NCI-H774 (cell line): ENCODE measurements at places on chromosomes 7 and 10.

DNA sequence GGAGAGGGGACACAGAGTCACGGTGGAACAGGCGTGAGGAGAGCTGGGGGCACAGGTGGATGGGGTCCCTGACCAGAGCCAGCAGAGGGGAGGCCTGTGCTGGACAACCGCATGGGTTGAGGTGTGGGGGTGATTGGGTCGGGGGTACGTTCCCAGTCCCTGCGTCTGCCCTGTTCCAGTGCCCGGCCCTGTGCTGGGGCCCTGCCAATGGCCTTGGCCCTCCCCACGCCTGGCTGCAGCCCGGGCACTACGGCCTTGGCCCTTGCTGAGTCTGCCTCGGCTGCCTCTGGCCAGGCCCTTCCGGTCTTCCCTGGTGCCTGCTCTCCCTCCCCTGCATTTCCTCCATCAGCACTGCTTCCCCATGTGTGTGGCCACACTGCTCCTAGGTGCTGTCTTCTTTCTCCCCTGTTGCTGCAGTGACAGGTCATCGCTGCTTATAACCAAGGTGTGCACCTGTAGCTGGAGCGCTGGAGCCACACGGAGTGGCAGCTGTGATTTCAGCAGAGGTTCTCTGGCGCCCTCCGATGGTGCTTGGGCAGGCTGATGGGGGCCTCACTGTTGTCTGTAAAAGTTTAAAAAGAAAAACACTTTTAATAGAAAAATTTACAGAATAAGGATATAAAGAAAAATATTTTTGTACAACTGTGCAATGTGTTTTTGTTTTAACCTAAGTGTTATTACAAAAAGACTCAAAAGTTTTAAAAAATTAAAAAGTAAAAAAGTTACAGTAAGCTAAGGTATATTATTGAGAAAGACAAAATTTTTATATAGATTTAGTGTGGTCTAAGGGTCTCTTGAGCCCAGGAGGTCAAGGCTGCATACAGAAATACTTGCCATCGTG, 45.2 kb upstream of the BHLHA15 start:
- DNase-seq, result peak; percentile 61

GRCh38 chr10:76352300-76352699, 920.9 kb downstream of the LRMDA start:
- DNase-seq, result no peak

- DNase-seq, result no peak
These were observed 482 bp upstream of the ACTR3C start for GRCh38 chr7:150323682-150324372.

GRCh38 chr10:132876993-132877431, 65.4 kb downstream of the CFAP46 start:
- no peak for DNase-seq

DNA sequence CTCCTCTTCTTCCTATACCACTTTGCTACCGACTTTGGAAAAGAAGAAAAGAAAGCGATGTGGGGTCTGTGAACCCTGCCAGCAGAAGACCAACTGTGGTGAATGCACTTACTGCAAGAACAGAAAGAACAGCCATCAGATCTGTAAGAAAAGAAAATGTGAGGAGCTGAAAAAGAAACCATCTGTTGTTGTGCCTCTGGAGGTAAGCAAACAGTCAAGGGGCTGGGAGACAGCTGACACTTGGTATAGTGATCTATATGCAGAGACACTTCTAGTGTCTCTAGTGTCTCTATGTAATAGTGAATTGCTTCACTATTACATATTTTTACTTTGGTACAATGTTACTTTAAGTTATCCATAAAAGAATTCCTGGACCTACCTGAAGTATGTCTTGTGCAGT, 13.9 kb downstream of the TET1 start:
- no peak for DNase-seq

GRCh38 chr10:124697443-124697836, 46.7 kb downstream of the FAM53B start:
- DNase-seq, result no peak

DNA sequence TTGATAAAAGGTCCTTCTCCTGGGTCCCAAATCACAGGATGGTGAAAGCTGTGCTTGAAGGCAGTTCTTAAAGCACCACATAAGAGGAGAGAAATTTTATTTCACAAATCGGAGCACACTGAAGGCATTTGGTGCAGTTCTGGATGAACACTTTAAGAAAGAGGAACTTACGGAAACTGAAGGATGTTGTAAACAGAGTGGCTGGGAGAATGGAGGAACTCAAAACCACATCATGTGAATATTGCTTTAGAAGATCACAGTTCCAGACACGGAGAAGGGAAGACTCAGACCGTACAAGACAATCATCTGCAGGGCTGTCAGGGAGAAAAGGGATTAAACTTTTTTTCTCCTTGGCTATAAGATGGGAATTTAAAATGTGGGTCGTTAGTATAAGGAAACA, 9.0 kb upstream of the GPR141 start:
- no peak for DNase-seq

GRCh38 chr10:78777466-78777865, 291.3 kb upstream of the ZMIZ1 start:
- no peak for DNase-seq

GRCh38 chr7:129859183-129859582, 93.6 kb downstream of the UBE2H start:
- DNase-seq, result no peak
